ENCODE measurements at places on chromosomes 4 and X. TPM values are rescaled to one million over a fixed set of nuclear protein-coding genes. Genes with fewer than 3 reads are reported as not detected.

PRRG1 gene
- 17.5 TPM for total RNA-seq

NEUROG2 gene
- 8.2 TPM for total RNA-seq

ATP1B4 gene
- 19.1 TPM for total RNA-seq

CFP gene
- total RNA-seq: 5.2 TPM

VCX3A gene
- not detected for total RNA-seq

ERAS gene
- total RNA-seq: not detected

DMD gene
- 132 TPM for total RNA-seq

PFKFB1 gene
- total RNA-seq: not detected

LYAR gene
- 9.5 TPM for total RNA-seq

BTC gene
- 8.0 TPM for total RNA-seq

TMEM154 gene
- total RNA-seq: 1.6 TPM

CT45A3 gene
- total RNA-seq: not detected

RASGEF1B gene
- 140 TPM for total RNA-seq

RS1 gene
- total RNA-seq: 39.0 TPM

ZNF630 gene
- total RNA-seq: 12.4 TPM

DNAAF6 gene
- total RNA-seq: not detected

COL4A6 gene
- 21.6 TPM for total RNA-seq

SYN1 gene
- 5.7 TPM for total RNA-seq

TMPRSS11A gene
- total RNA-seq: 0.33 TPM

TMPRSS11F gene
- total RNA-seq: not detected
